ENCODE measurements at places on chromosomes 16 and 17.

DNA sequence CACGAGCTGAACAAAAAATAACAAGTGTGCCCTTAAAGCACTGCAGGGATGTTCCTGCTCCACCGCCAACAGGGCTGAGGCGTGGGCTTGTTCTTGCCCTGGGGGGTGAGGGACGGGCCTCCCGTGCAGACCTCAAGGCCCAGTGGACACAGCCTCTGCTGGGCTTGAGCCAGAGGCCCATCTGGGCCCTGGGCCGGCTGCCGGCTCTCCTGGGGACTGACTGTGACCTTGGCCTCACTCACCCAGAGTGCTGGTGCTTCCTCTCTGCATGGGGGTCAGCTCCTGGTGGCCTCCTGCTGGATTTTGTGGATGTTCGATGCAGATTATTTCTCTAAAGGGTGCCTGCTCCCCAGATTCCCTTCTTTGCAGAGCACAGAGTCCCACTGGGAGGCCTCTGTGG is 54.2 kb upstream of the CDR2 start:
- no peak for DNase-seq

DNA sequence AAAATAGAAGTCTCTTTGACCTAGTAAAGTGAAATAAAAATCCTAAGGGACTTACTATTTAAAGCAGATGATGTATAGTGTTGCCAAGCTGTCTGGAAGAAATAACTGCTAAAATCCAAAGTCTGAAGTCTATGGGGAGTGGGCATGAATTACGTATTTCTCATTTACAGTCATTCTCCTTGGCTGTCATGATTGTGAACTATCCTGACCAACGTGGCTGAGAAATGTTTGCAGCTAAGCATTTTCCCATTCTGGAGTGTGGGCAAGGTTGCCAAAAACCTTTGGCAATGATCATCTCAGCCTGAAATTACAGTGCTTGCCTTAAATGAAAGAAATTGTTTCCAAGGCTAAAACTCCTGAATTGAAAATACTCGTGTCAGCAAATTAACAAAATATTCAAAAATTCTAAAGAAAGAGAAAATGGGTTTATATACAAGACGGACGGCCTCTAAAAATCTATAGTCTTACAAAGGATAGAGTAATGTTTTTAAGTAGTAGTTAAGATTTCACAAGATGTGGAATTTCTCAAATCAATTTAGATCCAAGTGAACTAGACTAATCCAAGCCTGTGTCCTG is 77.0 kb downstream of the CACNG1 start:
- no peak for DNase-seq

- no peak for DNase-seq
Observed at GRCh38 chr17:73013301-73013700, 79.2 kb downstream of the SLC39A11 start.

GRCh38 chr17:35748341-35748841 is 4.6 kb downstream of the GAS2L2 start:
- no peak for DNase-seq

DNA sequence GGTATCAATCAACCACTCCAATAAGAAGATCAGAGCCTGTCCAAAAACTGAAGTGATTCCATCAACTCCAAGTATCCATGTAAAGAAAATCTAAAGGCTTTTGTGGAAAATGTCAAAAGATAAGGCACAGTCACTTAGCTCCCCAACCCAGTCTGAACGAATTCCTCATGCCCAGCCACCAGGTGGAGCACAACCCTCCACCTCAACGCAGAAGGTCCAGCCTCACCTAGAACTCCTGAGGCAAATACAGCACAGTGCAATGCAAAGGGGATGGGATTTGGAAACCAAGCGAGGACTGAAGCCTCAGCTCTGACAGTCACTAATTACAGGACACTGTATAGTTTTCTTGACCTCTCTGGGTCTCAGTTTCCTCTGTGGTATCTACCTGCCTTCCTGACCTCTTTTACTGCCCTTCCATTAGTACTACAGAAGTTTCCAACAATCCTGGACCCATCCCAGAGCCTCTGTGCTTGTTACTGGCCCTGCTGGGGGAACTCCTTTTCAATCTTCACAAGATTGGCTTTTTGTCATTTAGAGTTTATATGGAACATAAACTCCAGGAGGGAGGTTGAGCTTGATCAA is 2.0 kb downstream of the NCBP3 start:
- DNase-seq: no peak

DNA sequence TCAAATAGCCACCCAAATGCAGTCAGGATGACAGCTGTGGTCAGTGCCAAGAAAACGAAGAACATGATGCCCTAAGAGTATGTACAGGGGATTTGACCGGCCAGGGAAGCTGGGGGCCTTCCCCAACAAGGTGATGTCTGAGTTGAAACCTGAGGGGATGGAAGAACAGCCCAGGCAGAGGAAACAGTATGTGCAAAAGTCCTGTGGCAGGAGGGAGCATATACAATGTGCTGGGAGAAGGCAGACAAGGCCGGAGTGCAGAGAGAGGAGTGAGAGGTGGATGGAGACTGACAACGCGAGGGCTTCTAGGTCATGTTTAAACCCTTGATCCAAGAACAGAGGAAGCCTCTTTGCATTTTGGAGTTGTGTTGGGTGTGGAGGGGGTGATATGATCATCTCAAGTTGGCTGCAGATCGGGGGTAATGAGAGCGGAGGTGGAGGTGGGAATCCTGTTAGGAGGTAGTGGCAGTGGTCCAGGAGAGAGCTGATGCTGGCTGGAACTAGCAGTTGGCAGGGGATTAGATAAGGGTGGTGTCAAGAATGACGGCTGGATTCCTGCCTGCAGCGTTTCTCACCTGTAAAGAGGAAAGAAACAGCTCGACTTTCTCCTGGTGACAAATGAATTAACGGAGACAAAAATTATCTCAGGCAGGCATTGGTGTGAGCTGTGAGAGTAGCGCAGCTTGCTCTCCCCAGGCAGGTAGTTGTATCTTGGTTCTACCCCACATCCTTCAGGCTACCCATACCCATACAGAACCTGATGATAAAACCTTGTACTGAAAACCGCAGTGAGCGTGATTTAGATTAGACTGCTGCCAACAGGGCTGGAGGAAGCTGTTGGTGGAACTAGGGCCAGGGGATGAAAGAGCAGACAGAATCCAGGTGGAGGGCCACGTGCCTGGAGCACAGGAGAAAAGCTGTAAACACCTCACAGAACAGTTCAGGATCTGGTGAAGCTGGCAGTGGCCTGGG is 37.2 kb upstream of the NGFR start:
- DNase-seq: no peak

- DNase-seq: no peak
Observed at GRCh38 chr16:50588276-50588675, 40.1 kb downstream of the NKD1 start.

- no peak for DNase-seq
Observed at GRCh38 chr16:22627043-22627442, 116.4 kb downstream of the NPIPB5 start.

- DNase-seq: no peak
Observed at GRCh38 chr17:72282439-72283029, 161.7 kb downstream of the SOX9 start.

DNA sequence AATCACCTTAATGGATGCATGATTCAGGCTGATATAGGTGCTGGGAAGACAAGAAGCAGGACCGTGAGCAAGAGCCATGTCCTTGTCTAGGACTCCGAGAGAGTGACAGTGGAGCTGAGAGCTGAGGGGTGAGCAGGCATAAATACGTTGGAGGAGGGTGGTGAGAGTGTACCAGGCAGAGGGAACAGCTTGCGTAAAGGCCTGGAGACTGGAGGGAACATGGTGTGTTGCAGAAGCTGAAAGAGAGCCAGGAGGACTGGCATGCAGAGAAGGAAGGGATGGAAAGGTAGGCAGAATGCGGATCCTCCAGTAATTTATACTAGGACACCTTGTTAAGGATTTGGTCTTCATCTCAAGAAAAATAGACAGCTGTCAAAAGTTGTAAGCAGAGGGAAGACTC is 653.2 kb downstream of the HS3ST4 start:
- DNase-seq: no peak

DNA sequence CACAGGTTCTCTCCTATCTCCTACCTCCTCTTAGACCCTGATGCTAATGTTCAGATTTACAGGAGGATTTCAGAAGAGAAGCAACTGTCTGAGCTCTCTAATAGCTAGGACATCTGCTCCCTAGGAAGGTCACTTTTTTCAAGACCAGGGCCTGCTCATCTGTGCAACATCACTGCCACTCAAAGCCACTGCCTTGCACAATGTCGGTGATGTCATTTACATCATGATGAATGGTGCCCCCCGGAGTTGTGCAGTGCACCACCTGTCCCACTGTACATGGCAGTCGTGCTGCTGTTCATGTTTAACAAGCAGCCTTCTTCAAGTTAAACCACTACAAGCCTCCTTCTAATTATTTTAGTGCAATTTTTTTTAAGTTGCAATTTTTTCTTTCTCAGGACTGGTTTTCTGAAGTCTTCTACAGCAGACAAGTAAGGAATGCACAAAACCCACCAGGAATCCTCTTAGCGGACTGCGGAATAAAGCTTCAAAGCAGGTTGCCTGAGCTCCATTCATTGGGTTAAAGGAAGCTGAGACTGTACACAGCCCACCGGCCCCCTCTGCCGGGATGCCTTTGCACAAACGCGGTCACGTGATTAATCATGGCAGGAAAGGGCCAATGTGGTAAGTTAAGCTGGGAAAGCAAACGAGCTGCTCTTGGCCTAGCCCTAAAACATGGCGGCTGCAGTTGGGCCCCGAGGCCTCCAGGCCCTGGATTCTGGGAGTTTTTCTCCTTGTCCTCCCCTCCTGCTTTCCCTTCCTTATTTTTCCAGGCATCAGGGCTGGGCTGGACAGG is 74.1 kb downstream of the MYH11 start:
- no peak for DNase-seq

GRCh38 chr17:37312137-37312923 is 63.5 kb upstream of the C17orf78 start:
- no peak for DNase-seq
